ENCODE measurements at places on chromosomes 2 and 18. TPM values are rescaled to one million over a fixed set of nuclear protein-coding genes. Genes with fewer than 3 reads are reported as not detected.

GRCh38 chr2:46802665-46803546, 112.7 kb downstream of the MCFD2 start:
- no peak overlapping the region for H3K4me3 ChIP-seq
- H3K27ac ChIP-seq, result peak overlapping the region; percentile 68
- peaks cover 21% of the 10 kb centered on the region for H3K4me1 ChIP-seq
- DNase-seq, result no peak

DNA sequence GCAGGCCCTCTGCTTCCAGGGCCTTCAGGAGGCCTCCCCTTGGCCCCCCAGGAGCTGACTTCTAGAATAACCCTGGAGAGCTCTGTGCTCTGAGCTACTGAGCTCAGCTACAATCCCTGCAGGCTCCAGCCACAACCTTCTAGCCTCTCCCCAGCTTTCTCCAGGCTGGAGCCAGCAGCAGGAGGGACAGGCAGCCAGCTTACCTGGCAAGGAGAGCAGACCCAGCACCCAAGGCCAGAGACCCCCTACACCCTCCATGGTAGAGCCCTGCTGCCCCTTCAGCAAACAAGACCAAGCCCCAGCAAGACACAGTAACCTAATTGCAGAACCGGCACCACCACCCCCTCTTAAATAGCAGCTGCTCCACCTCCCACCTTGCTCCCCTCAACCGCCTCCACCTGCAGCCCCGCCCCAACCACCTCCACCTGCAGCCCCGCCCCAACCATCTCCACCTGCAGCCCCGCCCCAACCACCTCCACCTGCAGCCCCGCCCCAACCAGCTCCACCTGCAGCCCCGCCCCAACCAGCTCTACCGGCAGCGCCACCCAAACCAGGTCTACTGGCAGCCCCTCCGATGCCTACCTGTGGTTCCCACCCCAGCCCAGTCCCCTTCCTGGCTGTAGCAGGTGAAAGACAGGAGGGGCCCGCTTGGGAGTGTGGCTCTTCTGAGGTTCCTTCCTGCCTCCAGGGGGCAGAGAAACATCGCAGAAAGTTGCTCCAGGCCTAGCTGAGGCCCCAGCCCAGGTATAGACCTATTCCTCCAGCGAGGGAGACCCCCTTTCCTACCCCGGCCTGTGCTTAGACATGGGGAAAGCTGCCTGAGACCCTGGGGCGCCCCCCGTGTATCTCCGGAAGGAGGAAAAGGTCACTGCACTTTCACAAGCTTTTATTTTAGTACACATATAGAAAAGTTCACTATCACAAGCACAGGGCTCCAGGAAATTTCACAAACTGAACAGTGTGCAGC, at the start of gene ASTL:
TSS of gene ASTL (minus strand) at position 324 of the 967 bp plus-strand sequence. CDS start at position 258, 66 bp downstream.
- DNase-seq, result peak; percentile 32
- no peaks in the 10 kb centered on the region for H3K36me3 ChIP-seq
- H3K4me1 ChIP-seq, result peaks cover 8% of the 10 kb centered on the region
- H3K27me3 ChIP-seq, result peaks cover 14% of the 10 kb centered on the region
- no peak within 1 kb of the TSS for H3K27ac ChIP-seq

Gene LRP1B
- total RNA-seq, result 0.05 TPM

Gene NMUR1
- 0.23 TPM for total RNA-seq

Gene MARCO
- total RNA-seq, result 0.47 TPM

All from heart right ventricle (tissue), 16 donors.